Gastrocnemius medialis (tissue), 4 donors: ENCODE measurements at places on chromosomes 5 and 9. TPM values are rescaled to one million over a fixed set of nuclear protein-coding genes. Genes with fewer than 3 reads are reported as not detected.

TLX3 gene
- not detected for total RNA-seq

MAMDC4 gene
- total RNA-seq, result 2.3 TPM

CCNJL gene
- not detected for total RNA-seq

SPAG8 gene
- 0.53 TPM for total RNA-seq

SOHLH1 gene
- not detected for total RNA-seq

ZNF883 gene
- 1.4 TPM for total RNA-seq

OTP gene
- total RNA-seq, result not detected

ADCY2 gene
- total RNA-seq, result 24.9 TPM

XRCC4 gene
- total RNA-seq, result 1.8 TPM

CKS2 gene
- total RNA-seq, result 13.2 TPM

ACOT12 gene
- 0.53 TPM for total RNA-seq

BTNL3 gene
- not detected for total RNA-seq

GGTA1 gene
- 11.7 TPM for total RNA-seq

HRCT1 gene
- total RNA-seq, result 5.1 TPM

BRD3OS gene
- 0.76 TPM for total RNA-seq

NDST1 gene
- total RNA-seq, result 55.3 TPM

POU5F2 gene
- 0.02 TPM for total RNA-seq

IL3 gene
- total RNA-seq, result not detected

ORM2 gene
- total RNA-seq, result 6.3 TPM

RELL2 gene
- total RNA-seq, result 0.16 TPM

BTNL9 gene
- 28.6 TPM for total RNA-seq

PAPPA gene
- total RNA-seq, result 0.56 TPM

PCDHA13 gene
- not detected for total RNA-seq

SAXO1 gene
- total RNA-seq, result not detected

IER5L gene
- 3.2 TPM for total RNA-seq

LECT2 gene
- not detected for total RNA-seq

CCDC192 gene
- total RNA-seq, result not detected

EGFLAM gene
- total RNA-seq, result 19.2 TPM

DDX4 gene
- total RNA-seq, result not detected

INSL4 gene
- total RNA-seq, result 0.20 TPM

INSL6 gene
- not detected for total RNA-seq

DPM2 gene
- 4.7 TPM for total RNA-seq

TRPM3 gene
- total RNA-seq, result not detected

CARTPT gene
- not detected for total RNA-seq

SLC25A2 gene
- total RNA-seq, result not detected

SLC1A1 gene
- total RNA-seq, result 1.2 TPM

PHYHD1 gene
- 33.2 TPM for total RNA-seq

FGF18 gene
- total RNA-seq, result not detected

ARAP3 gene
- total RNA-seq, result 3.5 TPM

SCGB3A2 gene
- total RNA-seq, result not detected

SOX30 gene
- total RNA-seq, result not detected
